Thyroid gland (tissue), 4 donors: ENCODE measurements at places on chromosomes 13 and 19.

DNA sequence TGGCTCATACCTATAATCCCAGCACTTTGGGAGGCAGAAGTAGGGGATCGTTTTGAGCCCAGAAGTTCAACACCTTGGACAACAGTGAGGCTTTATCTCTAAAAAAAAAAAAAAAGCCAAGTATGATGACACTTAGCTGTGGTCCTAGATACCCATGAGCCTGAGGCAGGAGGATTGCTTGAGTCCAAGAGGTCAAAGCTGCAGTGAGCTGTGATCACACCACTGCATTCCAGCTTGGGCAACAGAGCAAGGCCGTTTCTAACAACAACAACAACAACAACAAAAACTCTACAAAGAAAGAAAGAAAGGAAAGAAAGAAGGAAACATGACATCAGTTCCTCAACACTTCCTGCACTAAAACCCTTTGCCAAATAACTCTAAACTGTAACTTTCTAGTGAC is 265.1 kb upstream of the DACH1 start:
- DNase-seq = no peak

DNA sequence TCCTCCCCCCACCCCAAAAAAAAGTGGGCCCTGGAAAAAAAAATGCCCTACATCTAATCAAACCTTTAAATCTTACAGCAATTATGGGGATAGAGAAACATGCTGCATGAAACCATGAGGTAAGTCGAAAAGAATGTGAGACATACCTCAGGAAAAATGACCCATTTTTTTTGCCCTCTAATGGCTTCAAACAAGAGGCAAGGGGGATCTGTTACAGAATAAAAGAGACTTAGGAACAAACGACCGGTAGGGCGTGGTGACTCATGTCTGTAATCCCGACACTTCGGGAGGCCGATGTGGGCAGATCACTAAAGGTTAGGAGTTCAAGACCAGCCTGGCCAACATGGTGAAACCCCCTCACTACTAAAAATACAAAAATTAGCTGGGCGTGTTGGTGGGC is 8.4 kb downstream of the RGL3 start:
- DNase-seq = no peak

GRCh38 chr19:6737873-6738786 is 750 bp upstream of the GPR108 start:
- peak; percentile 99 for DNase-seq

GRCh38 chr13:60351326-60351725 is 45.7 kb upstream of the TDRD3 start:
- no peak for DNase-seq

GRCh38 chr19:50790396-50790795 is at the start of gene ACP4:
TSS of gene ACP4 (plus strand) at chr19:50790415. CDS start at chr19:50790415, 0 bp downstream.
- no peak for DNase-seq

GRCh38 chr19:18833849-18834643 is 2.3 kb downstream of the UPF1 start:
- DNase-seq = no peak

DNA sequence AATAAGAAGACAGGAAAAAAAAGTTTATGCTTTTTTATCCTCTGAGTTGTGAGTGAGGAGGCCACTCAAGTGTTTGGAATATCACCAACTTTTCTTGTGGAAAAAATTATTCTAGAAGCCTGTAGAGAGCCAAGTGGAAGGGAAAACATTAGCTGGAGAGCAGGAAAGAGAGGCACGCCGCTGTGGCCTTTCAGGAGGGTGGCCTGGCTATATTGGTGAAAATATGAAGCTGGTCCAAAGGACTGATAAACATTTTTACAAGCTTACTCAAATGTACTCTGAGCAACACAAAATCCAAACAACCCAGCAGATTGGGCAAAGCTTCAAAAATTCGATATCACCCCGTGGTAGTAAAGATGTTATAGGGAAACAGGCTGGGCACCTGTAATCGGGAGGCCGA is 2.3 kb upstream of the EIF3G start:
- peak; percentile 47 for DNase-seq
